ENCODE measurements at places on chromosomes 4 and X. TPM values are rescaled to one million over a fixed set of nuclear protein-coding genes. Genes with fewer than 3 reads are reported as not detected.

TRPC3 gene
- total RNA-seq = not detected

MAGEA6 gene
- not detected for total RNA-seq

GABRB1 gene
- total RNA-seq = not detected

FLNA gene
- total RNA-seq = 1,031 TPM

CXCR3 gene
- total RNA-seq = not detected

DNA sequence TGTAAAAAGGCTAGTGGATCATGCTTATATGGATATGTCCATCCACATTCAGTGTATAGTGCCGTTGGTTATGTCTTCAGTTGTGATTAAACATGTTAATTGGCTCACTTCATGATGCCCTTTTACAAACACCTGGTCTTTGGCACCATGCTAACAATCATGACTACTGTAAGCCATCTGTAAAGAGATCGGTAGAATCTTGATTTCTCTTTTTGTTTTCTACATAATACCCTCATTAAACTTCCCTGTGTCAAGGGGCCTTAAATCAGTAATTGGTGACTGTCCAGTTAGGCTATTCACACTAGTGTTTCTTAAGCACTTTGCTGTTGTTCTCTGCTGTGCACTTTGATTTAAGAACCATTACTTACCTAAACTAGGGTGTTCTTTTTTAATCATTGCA lies 475.2 kb downstream of the RPA4 start:
- no peak for DNase-seq

DNA sequence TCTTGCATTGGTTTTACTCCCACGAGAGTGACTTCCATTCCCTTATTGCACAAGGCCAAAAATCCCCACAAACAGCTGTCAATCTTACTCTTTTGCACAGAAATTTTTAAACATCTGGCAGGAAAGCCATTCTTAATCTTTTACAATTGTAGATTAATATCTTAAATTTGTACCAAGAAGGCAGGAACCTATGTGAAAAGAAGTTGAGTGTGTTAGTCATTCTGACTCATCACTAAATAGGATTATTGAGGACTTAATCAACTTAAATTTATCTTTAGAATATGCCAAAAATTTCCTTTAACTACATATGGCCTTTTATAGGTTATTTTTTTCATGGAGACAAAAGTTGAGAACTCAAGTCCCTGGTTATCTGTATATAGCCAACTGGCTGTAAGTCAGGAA lies 49.0 kb upstream of the VEGFC start:
- no peak for DNase-seq

- DNase-seq = no peak
These were observed 57.0 kb downstream of the HPGDS start for GRCh38 chr4:94285666-94286065.

DNA sequence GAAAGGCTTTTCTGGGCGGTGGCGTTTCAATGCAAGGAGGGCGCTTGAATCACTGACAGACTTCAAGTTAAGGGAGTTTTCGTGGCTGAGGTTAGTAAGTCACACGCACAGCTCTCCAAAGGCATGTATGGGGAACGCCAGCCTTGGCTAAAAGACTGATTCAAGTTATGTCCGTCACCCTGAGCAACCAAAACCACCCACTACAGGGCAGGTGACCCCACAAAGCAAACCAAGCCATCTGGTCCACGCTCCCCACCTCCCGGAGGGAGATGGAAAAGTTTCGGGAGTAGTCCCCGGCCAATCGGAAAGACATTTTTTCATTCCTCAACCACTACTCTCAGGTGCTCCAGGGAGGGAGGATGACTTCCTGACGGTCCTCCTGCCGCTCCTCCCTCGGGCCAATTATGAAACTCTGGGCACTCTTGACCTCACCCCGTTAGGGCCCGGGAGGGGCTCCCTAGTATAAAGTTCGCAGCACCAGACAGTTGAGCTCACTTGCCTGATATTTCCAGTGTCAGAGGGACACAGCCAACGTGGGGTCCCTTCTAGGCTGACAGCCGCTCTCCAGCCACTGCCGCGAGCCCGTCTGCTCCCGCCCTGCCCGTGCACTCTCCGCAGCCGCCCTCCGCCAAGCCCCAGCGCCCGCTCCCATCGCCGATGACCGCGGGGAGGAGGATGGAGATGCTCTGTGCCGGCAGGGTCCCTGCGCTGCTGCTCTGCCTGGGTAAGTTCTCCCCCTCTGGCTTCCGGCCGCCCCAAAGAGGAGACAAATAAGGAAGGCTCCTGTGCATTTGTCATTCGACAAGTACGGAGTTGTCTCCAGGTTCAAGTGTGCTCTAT lies at the start of gene EREG:
EREG (plus strand) TSS at position 494 of the 840 bp plus-strand sequence; CDS start at position 658, 164 bp downstream.
- DNase-seq = no peak

DNA sequence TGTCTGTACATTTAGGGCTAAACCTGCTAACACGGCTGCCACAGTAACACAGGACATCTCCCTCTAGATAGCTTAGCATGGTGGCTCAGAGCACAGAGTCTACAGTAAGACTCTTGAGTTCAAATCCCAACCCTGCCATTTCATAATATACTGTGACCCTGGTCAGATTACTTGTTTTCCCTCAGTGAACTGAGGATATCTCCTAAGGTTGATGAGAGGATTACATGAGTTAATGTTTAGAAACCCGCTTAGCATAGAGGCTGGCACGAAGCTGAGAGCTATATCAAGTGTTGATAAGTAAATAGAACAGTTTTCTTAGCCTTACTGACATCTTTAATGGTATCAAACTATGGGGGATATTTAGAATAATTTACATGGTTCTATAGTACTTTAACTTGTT lies 37.2 kb downstream of the CASP3 start:
- DNase-seq = no peak

GRCh38 chrX:129779747-129780146 lies at the start of gene SASH3:
Gene SASH3, plus strand, starts transcription at chrX:129779949. Its CDS starts 149 bp downstream, at chrX:129780098.
- no peak for DNase-seq

GRCh38 chrX:4754878-4755604 lies 1041.6 kb upstream of the PRKX start:
- no peak for DNase-seq

GRCh38 chr4:80184825-80185756 lies 12.2 kb upstream of the PRDM8 start:
- no peak for DNase-seq

GRCh38 chrX:119694601-119695534 lies 1.9 kb upstream of the SEPTIN6 start:
- DNase-seq = no peak

DNA sequence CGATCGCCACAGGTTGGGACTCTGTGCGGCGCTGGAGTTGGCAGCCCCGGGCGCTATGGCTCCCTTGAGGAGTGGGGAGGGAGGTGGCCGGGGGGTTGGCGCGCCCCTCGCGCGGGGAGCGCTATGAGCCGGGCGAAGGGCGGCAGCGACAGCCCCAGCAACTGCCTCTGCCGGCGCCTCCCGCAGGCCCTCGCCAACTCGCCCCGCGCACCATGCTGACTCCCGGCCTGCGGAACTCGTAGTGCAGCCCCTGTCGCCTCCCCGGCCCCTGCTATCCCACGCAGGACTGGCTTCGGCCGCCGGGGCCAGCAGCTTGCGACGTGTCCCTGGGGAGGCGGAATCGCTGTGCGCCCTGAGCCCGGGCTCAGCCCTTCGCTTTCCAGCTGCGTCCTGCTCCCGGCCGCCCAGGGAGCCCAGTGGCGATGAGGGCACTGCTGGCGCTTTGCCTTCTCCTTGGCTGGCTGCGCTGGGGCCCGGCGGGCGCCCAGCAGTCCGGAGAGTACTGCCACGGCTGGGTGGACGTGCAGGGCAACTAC lies 415 bp downstream of the SHISA3 start:
- DNase-seq = no peak

- no peak for DNase-seq
These were observed 379.5 kb upstream of the FGF13 start for GRCh38 chrX:139091066-139091465.

- DNase-seq = no peak
These were observed 1431.7 kb upstream of the IGFBP7 start for GRCh38 chr4:58541926-58542325.

Measured in NCI-H460 (cell line).